ENCODE measurements at places on chromosomes 4 and X.

DNA sequence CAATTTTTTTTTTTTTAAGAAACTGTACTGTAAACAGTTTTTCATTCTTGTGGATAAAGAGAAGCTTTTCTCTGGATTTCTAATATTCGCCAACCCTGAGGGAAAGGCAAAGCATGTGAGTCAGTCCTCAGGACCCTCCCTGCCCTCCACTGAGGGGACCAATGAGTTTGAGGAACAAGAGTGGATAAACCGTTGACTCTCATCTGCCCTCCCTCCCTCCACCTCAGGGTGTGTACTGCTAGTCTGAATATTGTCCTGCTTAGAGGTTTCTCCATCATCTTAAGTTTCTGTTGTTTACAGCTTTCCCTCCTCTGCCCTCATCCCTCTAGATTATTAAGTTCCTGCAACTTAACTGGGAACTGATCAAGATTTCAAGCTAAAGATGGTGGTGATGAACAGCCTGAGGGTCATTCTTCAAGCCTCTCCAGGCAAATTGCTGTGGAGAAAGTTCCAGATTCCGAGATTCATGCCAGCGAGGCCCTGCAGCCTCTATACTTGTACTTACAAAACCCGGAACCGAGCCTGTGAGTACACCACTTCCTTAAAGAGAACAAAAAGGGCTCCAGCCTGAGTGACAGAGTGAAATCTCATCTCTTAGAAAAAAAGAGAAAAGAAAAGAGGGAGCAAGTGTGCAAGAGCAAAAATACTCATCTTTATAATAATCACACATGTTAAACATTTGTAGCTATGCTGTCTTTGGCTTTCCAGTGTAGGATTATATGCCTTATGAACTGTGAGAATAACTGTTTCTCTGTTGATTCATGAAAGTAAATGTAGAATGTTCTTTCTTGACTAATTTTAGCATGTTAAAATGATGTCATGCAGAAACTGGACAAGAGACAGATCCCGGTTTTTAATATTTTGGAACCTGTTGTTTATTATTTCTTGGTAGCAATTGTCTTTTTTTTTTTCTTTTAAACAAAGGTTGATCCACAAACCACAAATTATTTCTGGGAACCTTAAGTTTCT, 11.9 kb downstream of the CA5B start:
- no peak for DNase-seq

DNA sequence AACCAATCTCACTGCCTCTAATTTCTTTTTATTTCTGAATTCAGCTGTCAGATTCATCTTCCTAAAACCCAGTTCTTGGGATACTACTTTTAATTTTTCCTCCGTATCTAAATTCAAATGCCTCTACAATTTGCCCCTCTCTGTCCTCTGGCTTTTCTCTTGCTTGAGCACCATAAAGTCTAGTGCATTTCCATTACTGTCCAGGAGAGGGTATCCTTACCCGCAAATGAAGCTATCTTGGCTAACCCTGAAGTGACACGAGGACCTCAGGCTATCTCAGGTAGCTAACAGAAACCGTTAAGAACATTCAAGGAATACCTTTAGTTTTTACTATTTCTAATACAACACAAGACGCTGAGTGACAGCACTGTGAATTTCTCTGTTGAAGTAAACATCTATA, 49.4 kb upstream of the PRR32 start:
- no peak for DNase-seq

- DNase-seq = no peak
These were observed 26.1 kb downstream of the ZBTB49 start for GRCh38 chr4:4316150-4316495.

DNA sequence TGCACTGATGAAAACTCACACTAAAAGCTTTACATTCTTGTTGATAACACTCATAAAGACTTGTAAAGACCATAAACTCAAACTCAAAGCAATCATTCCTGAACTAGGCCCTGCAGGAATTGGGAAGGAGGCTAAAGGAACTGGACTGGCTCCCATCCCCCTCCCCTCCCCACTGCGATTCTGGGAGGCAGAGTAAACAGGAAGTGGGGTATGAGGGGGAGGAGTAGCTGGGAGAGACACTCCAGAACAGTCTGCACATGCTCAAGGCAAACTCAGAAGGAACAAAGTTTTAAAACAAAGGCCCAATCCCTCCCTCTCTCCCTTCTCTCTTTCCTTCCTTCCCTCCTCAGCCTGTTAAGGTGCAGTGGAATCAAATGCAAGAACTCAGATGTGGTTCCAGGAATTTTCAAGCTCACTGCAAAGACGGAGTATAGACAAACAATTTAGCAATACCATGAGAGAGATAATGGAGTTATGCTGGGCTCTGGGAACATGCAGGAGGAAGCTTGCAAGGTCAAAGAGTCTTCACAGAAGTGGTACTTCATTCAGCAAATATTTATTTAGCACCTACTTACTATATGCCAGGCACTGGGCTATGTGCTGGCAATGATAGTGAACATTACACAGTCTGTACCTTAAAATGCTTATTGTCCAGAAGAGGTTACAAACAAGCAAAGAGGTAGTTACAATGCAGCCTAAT, 15.9 kb downstream of the MID1IP1 start:
- DNase-seq = no peak

DNA sequence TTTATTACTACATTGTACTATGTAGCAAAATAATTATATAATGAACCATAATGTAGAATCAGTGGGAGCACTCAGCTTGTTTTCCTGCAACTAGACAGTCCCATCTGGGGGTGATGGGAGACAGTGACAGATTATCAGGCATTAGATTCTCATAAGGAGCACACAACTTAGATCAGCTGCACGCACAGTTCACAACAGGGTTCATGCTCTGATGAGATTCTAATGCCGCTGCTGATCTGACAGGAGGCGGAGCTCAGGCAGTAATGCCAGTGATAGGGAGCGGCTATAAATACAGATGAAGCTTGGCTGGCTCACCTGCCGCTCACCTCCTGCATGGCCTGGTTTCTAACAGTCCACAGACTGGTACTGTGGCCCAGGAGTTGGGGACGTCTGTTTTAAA, 199.2 kb downstream of the MAB21L2 start:
- no peak for DNase-seq

DNA sequence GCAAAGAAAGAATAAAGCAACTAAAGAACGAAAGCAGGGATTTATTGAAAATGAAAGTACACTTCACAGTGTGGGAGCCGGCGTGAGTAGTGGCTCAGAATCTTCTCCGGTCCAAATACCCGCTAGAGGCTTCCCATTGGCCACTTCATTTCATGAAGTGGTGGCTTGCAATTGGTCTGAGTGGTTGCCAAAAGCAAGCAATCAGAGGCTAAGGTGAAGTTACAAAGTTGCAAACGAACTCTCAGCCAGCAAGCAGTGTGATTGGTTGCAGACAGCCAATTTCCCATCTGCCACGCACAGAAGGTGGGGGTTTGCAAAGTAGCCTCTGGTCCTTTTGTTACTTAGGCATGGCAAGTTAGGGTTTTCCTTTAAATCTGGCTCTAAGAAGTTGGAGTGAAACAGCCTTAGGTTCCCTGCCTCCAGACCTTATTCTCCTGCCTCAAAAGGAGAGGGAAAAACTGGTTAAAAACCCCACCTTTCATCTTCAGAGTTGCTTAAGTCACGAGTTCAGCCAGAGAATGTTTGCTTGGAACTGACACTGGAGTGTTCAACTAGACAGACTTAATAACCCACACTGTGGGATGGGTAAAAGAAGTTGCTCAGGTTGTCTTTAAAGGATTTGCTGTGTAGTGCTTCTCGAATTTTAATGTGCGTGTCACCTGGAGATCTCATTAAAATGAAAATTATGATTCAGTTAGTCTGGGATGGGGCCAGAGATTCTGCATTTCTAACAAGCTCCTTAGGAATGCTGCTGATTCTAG, 6.9 kb upstream of the CLOCK start:
- no peak for DNase-seq

- DNase-seq = no peak
These were observed 518.2 kb upstream of the HTR2C start for GRCh38 chrX:114065577-114066223.

DNA sequence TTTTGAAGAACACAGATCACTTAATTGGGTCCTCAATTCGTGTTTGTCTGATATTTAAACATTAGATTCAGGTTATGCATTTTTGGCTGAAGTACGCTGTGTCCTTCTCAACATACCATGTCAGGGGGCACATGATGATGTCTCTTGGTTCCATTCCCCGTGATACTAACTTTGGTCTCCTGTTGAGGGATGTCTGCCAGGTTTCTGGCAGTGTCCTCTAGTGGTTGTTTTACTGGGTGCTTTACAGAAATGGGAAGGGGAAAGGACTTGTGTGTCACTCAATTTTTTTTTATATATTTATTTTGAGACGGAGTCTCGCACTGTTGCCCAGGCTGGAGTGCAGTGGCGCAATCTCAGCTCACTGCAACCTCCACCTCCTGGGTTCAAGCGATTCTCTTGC, 58.2 kb downstream of the WWC2 start:
- no peak for DNase-seq

GRCh38 chrX:8433109-8434062, 31.2 kb upstream of the VCX3B start:
- DNase-seq = no peak

GRCh38 chr4:79576429-79576753, 168.4 kb upstream of the GK2 start:
- DNase-seq = no peak

GRCh38 chr4:76545226-76545884, 110.3 kb downstream of the SHROOM3 start:
- no peak for DNase-seq

DNA sequence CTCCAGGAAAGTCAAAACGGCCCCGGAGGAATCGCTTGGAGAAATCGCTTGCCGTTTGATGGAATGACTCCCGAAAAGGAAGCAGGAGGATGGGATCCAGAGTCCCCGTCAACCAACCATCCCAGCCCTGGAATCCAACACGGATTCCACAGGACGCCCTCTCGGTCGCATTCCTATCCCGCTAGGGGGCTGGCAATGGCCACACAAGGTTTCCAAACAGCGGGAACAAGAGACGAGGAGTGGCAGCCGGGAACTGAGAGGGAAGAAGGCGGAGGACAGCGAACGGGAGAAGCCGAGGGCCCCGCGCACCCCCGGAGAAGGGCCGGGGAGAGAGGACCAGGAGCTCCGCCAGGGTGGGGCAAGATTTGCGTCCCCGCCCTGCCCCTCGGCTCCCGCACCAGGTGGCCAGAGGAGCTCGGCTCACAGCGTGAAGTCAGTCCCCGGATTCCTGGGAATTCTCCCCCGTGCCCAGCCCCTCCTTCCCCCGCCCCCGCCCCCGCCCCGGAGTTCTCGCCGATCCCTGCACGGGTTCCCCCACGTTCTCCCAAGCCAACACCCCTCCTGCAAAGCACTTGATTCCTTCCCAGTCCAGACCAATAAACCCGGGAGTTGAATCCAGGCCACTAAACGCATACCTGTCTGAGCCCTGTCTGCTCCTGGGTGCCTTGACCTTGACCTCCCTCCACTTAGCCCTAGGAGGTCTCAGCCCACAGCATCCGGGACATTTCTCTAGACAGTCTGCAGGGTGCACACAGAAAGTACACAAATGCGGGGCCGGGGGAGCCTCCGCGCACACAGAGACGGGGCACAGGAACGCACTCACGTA, 1.4 kb downstream of the PDZD4 start:
- DNase-seq = no peak

Measured in activated T-cell treated with anti-CD3 and anti-CD28 coated beads, Interleukin-2, amount 50 U/mL, for 1 hour (primary cell).